Suprapubic skin (tissue), 4 donors: ENCODE measurements at places on chromosomes 1 and 21.
A peak's percentile ranks its signal among the peaks of the same experiment; 100 is the strongest.

GRCh38 chr1:7287013-7287412, 484.1 kb upstream of the VAMP3 start:
- no peak for DNase-seq

GRCh38 chr21:28509031-28509430, 483.6 kb downstream of the LTN1 start:
- DNase-seq, result no peak

DNA sequence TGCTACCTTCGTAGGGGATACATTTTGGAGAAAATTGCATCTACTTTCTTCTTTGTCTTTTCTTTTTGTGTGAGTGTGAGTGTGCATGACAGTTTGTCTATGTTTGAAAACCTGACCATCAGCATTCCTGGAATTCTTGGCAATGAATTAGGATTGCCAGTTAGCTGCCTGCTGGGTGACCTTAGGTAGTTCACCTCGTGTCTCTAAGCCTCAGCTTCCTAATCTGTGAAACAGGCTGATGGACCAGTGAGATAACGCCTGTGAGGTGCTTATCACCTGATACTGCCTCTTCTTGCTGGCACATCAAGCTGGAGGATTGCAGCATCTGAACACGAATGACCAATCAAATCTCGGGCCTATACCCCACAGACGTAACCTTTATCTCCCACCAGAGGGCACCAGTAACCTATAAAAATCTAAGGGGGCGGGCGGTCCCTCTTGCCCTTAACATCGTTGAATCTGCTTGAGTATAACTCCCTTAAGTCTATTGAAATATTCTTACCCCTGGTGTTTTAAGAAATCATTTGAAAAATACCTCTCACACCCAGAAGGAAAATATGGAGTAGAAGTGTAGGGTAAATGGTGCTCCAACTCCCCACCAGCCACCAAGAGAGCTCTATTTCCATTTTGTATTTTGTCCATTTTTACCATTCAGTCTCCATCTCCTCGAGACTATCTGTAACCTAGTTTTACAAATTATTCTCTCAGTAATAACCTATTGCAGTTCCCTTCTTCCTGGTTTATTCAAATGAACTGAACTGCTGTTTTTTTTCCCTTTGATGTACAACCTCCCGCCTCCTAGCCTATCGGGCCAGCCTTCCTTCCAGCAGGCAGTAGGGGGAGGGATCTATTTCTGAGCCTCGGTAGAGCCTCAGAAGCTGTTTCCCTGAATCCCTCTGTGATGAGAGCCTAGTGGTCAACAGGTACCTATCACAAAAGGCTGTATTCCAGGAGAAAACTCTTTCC, 49.7 kb downstream of the MDM4 start:
- no peak for DNase-seq

DNA sequence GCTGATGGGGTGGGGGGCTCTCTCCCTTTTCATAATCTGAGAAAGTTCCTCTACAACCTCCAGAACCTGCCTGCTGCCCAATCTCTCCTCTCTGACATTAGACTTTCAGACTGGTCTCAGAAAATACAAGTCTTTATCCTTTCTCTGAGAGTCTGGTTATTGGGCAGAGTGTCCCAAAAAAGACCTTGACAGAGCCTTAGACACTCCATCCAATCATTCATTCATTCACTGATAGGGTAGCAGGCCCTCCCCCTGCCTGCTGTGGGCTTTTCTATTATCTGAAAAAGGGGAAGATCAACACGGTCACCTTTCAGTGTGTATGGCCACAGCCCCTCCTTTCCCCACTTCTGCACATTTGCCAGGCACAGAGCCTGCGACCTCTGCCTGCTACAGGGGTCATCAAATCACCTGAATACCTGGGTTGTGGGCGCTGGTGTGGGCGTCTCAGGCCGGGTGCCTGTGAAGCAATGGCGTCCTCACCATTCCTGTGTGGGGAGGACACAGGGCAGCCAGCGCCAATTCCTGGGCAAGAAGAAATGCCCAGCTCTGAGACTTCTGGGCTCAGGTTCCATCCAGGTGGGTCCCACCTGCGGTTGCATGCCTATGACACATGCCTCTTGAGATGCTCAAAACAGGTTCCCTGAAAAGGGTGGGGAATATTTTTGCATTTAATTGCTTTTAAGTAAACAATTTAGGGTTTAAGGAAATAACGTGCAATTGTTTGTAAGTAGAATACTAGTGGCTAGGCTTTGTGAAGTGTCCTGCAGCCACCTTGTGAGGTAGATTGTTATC, 52.8 kb downstream of the ELK4 start:
- DNase-seq, result peak; percentile 63

- no peak for DNase-seq
Measured at GRCh38 chr1:95916616-95917015, 682.6 kb downstream of the RWDD3 start.

- no peak for DNase-seq
Measured at GRCh38 chr1:22628698-22629444, 7.6 kb upstream of the C1QA start.

GRCh38 chr1:210373878-210374599, 45.3 kb downstream of the HHAT start:
- no peak for DNase-seq
